GM23338 (cell line): ENCODE measurements at places on chromosomes 13 and 19. TPM values are rescaled to one million over a fixed set of nuclear protein-coding genes. Genes with fewer than 3 reads are reported as not detected.

DNA sequence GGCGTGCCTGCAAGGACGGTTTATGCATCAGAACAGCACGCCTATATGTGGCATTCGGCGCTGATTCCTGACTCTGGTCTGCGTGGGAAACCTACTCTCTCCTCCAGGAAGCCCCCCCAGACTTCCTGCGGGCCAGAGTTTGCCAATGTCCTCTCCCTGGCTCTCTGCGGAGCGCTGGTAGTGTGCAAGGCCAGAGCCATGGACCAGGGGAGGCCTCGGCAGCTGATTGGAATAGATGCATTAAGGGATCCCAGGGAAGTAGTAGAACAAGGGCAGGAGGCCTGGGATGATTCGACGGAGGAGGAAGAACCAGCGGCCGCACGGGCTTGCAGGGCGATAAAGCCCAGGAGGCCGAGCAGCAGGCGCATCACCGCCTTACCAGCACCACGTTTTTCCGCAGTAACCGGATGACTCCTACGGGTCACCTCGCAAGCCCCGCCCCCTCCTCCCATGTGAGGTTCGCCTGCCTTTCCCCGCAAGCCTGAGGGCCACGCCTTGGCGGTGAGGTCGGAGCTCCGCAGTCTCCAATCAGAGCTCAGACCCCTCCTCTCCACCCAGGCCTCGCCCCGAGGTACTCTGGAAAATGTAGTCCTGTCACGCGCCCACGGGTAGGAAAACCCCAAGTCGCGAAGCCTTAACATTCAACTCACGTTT, 5.0 kb downstream of the CLEC11A start:
- peak; percentile 99 for DNase-seq
- H3K27ac ChIP-seq: peak overlapping the region; percentile 57
- H3K36me3 ChIP-seq: no peaks in the 10 kb centered on the region
- H3K27me3 ChIP-seq: peaks cover 14% of the 10 kb centered on the region
- H3K4me3 ChIP-seq: peak overlapping the region; percentile 43
- peaks cover 24% of the 10 kb centered on the region for H3K4me1 ChIP-seq

The ISYNA1 gene
- total RNA-seq: 199 and 208 TPM in 2 replicates

- H3K4me1 ChIP-seq: no peaks in the 10 kb centered on the region
- H3K27ac ChIP-seq: no peak overlapping the region
- no peak overlapping the region for H3K4me3 ChIP-seq
- H3K36me3 ChIP-seq: no peaks in the 10 kb centered on the region
- DNase-seq: no peak
- H3K27me3 ChIP-seq: no peaks in the 10 kb centered on the region
Measured at GRCh38 chr13:106589716-106590115, 21.8 kb upstream of the ARGLU1 start.

GRCh38 chr13:90751026-90751425, 596.5 kb upstream of the MIR17HG start:
- no peak overlapping the region for H3K4me3 ChIP-seq
- no peaks in the 10 kb centered on the region for H3K27me3 ChIP-seq
- H3K4me1 ChIP-seq: peaks cover 11% of the 10 kb centered on the region; the same call in 1 of the 2 replicates
- no peak overlapping the region for H3K27ac ChIP-seq
- DNase-seq: no peak

GRCh38 chr19:3176715-3177501, 1.7 kb upstream of the S1PR4 start:
- H3K27me3 ChIP-seq: no peaks in the 10 kb centered on the region
- no peak for DNase-seq
- H3K27ac ChIP-seq: no peak overlapping the region
- no peaks in the 10 kb centered on the region for H3K4me1 ChIP-seq
- H3K36me3 ChIP-seq: no peaks in the 10 kb centered on the region
- H3K4me3 ChIP-seq: no peak overlapping the region

- no peaks in the 10 kb centered on the region; the same call in 1 of the 2 replicates for H3K4me1 ChIP-seq
- H3K27me3 ChIP-seq: no peaks in the 10 kb centered on the region
- no peak overlapping the region for H3K4me3 ChIP-seq
- no peaks in the 10 kb centered on the region for H3K36me3 ChIP-seq
Measured at GRCh38 chr19:3524904-3525451, 14.0 kb upstream of the TEKTIP1 start.

- no peaks in the 10 kb centered on the region for H3K36me3 ChIP-seq
- peaks cover 7% of the 10 kb centered on the region for H3K4me1 ChIP-seq
- no peak overlapping the region for H3K27ac ChIP-seq
- H3K27me3 ChIP-seq: no peaks in the 10 kb centered on the region
- no peak for DNase-seq
Measured at GRCh38 chr13:20401531-20401930, 124.1 kb downstream of the CRYL1 start.

The STARD13 gene
- total RNA-seq: 2.9 and 5.2 TPM in 2 replicates

DNA sequence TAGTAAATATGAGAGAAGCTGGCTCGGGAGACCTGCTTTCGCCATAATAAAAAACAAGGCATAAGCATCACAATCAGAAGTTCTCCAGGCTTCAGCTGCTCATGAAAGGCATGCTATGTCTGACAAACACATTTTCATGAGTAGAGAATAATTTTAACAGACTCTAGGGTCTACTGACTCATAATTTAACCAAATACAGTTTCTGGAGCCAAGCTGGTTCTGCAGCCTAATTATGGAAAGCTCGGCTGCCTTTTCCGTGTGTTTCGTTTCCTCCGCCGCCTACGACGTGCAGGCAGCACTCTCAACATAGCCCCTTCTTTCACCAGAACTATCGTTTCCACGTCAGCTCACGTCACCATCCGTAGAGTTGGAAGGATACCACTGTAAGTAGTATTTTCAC, 5.7 kb downstream of the MCF2L start:
- 0 out of 2 replicates have a peak, but pooled peaks cover 4% of the 10 kb centered on the region for H3K27me3 ChIP-seq
- H3K27ac ChIP-seq: no peak overlapping the region
- no peak overlapping the region for H3K4me3 ChIP-seq
- H3K36me3 ChIP-seq: no peaks in the 10 kb centered on the region; the same call in 1 of the 2 replicates
- peaks cover 5% of the 10 kb centered on the region for H3K4me1 ChIP-seq
- DNase-seq: no peak

The SAFB2 gene
- total RNA-seq: 29.6 and 37.7 TPM in 2 replicates

The CATSPERD gene
- 0.17 TPM in 1 of 2 replicates, not detected in the other for total RNA-seq
